ENCODE measurements at places on chromosomes 6 and 20.

- DNase-seq = no peak
Observed at GRCh38 chr20:38447251-38447661, 12.1 kb upstream of the SNHG17 start.

GRCh38 chr6:122902326-122902725 lies 93.7 kb upstream of the CLVS2 start:
- DNase-seq = no peak

DNA sequence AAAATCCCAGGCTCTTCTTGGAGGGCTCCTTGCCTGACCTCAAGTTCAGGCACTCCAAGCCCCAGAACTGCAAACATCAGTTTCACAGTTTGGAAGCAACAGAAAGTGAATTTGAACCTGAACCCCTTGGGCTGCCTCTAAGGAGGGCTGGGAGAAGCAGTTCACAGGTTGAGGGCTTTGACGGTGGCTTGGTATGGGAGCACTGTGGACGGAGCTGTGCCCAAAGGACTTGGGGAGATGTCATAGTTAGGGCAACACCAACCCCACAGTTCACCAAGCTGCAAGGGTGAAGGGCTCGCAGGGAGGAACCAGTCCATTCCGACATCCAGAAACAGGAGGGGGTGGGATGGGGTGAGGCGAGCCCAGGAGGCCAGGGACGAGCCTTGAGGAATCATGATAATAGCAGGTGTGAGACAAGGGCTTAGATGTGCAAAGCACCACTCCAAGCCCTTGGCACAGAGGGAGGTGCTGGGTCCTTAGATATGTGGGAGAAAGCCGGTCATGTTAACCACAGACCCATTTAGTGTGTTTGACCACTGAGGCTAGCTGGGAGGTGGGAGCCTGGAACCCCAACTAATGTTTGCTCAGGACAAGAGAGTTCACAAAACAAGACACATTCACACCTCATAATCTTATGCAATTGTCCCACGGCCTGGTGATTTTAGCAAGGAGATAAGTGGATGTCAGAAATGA lies 4.3 kb downstream of the CEBPB start:
- DNase-seq = no peak

DNA sequence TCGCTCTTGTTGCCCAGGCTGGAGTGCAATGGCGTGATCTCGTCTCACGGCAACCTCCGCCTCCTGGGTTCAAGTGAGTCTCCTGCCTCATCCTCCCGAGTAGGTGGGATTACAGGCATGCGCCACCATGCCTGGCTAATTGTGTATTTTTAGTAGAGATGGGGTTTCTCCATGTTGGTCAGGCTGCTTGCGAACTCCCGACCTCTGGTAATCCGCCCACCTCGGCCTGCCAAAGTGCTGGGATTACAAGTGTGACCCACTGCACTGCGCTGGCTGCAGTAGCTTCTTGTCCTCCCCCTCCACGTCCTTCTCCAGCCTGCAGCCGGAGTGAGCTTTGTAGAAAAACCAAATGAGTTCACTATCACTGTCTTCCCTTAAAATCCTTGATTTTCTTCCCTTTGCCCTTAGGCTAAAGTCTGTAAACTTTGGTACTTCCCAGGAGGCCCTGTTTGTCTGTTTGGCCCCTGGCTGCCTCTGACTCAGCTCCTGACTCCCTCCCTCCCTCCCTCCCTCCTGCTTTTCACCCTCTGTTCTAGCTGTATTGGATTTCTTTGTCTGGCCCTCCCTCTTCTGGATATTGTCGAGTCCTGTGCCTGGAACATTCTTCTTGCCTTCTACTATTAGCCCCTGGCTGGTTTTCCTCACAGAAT lies 12.9 kb downstream of the PARD6B start:
- DNase-seq = no peak

GRCh38 chr6:94350833-94351232 lies 931.5 kb upstream of the EPHA7 start:
- no peak for DNase-seq

DNA sequence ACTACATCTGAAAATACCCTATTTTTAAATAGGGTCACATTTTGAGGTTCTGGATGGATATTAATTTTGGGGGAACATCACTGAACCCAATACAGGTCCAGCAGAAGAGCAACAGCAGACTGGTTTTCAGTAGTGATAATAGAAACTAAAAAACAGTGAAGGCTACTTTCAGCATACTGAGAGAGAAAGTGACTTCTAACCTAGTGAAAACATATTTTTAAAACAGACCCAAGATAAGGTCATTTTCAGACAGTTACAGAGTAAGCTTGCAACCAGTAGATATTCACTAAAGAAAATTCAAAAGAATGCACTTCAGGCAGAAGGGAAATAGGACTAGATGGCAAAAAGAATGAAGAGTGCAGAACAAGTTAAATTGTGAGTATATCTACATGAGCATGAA lies 42.0 kb upstream of the TMEM244 start:
- no peak for DNase-seq

DNA sequence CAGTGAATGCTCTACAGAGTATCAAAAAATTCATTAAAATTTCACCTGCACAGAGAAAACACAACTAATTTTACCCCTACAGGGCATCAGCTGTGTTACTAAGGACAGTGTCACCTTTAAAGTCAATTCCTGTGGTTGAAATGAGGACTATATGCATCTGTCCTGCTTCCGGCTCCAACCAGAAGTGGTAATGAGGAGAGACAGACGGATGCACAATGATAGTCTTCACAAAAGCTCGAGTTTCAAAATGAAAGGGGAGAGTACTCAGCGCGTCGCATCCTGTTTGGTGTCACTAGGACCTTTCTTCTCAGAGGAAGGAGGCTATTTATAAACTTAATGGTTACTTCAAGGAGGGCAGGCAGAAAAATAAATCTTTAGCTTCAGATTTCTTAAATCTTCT lies 86.5 kb downstream of the LYRM4 start:
- no peak for DNase-seq

DNA sequence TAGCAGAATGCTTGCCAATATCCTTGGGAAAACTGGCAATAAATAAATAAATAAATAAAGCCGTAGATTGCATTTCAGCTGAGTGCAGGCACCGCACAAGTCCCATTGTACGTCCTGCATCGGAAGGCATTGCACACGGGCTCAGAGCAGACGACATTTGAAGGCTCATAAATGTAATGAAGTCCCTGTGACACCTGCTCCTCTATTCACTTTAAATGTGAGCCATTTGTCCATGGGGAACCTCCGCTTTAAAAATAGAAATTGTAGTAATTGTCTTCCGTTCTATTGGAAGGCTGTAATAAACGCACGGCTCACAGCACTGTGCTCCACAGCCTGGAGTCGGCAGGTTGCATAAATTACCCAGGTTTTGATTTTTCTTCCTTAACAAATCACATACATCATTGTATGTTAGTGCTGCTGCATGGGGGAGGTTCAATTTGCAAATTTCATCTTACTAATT lies 32.6 kb downstream of the MYT1 start:
- DNase-seq = no peak

- DNase-seq = no peak
Observed at GRCh38 chr20:51616060-51616459, 73.5 kb upstream of the NFATC2 start.

DNA sequence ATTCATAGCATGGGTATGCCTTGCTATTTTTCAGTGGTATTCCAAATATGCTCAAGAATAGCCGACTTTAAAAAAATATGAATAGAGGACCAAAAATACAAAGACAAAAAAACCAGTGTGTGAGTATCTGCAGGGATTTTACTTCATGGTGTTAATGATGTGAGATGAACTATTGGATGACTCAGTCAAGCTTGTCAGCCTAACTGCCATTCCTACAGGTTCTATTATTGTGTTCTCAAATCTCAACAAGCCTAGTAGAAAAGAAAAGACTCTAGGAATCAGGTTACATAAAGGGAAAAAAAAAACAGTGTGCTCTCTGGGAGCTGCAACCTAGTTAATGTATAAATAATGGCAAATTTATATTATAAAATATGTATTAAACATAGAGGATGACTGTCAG lies 588.4 kb upstream of the BTBD3 start:
- no peak for DNase-seq
